ENCODE measurements at places on chromosomes 1 and 21. TPM values are rescaled to one million over a fixed set of nuclear protein-coding genes. Genes with fewer than 3 reads are reported as not detected.

GRCh38 chr1:6486433-6487011 lies 4.9 kb downstream of the PLEKHG5 start:
- no peaks in the 10 kb centered on the region for H3K27me3 ChIP-seq
- H3K4me3 ChIP-seq = no peak overlapping the region
- peaks cover 27% of the 10 kb centered on the region for H3K4me1 ChIP-seq

- H3K4me3 ChIP-seq = no peak overlapping the region
- DNase-seq = no peak
- no peaks in the 10 kb centered on the region for H3K27me3 ChIP-seq
- H3K27ac ChIP-seq = no peak overlapping the region
These were observed 50.3 kb downstream of the NUP210L start for GRCh38 chr1:154104433-154105082.

- H3K27me3 ChIP-seq = no peaks in the 10 kb centered on the region
- no peak overlapping the region for H3K4me3 ChIP-seq
- no peak overlapping the region for H3K27ac ChIP-seq
- H3K4me1 ChIP-seq = no peaks in the 10 kb centered on the region
- no peaks in the 10 kb centered on the region for H3K36me3 ChIP-seq
These were observed 134.2 kb upstream of the FGGY start for GRCh38 chr1:59162665-59163064.

- no peaks in the 10 kb centered on the region for H3K36me3 ChIP-seq
- no peak overlapping the region for H3K27ac ChIP-seq
- H3K27me3 ChIP-seq = no peaks in the 10 kb centered on the region
- no peak for DNase-seq
- H3K4me3 ChIP-seq = no peak overlapping the region
- H3K4me1 ChIP-seq = no peaks in the 10 kb centered on the region
These were observed 75.1 kb downstream of the LYST start for GRCh38 chr1:235791532-235792060.

The CD2 gene
- polyA plus RNA-seq = not detected
